Calu3 (cell line): ENCODE measurements at places on chromosomes 2 and 18.

DNA sequence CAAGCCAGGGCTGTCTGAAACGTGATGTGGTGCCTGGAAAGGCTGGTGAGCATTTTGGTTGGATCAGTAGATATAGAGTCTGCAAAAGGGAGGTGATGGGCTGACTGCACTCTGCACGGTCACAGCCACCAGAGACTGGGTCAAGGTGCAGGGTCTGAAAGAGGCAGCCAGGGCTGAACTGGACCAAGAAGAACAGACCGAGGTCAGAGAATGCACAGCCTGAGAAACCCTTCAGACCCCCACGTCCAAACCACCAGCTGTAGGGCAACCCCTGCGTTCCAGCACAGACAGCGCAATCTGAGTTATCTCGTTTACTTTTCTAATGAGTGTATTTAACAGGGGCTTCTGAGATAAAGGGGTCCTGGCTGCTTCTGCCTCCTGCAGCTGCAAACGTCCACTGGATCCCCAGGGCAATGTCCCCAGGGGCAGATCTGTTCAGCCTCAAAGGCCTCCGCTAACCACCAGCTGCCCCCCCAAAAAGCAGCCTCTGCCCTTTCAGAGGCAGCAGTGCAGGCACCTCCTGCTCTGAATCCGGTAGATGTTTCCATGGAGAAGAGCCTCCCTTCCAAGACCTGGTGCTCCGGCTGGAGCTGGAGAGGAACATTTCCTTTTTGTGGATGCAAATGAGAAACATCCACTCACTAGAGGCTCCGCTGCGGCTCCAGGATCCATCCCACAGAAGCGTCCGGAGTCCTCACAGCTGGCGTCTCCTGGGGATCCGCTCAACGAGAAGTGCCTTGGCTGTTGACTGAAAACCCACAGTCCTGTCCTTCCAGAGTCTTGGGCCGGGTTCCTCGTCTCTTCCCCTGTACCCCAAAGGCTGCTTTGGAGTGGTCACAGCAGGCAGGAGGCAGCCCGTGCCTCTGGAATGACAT, 970 bp upstream of the KCNG2 start:
- DNase-seq = no peak

DNA sequence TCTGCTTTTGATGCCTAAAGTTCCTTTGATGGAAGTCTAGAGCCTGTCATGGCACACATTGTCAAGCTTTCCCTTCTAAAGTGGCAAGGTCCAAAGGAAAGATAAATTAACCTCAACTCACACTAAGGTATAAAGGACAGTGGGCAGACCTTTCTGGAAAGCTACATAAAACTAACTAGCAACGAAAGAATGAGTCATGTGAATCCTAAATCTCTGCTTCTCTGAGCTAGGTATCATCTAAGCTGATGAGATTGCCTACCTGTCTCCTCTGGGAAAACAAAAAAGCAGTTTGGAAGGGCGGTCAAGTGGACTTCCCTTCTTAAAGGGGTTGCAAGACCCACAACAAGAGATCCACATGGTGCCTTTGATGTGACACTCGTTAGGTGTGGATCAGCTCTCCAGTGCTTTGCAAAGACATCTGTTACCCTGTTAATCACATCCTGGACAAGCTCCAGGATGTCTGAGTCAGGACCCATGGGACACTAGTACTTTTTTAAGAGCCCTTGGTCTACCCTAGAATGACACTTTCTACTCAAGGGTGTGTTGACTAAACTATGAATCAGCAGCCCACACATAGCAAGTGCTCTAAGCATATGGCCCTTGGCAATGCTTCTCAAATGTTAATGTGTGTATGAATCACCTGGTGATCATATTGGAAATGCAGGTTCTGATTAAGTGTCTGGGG, 173.5 kb downstream of the ALK start:
- peak; percentile 63 for DNase-seq

DNA sequence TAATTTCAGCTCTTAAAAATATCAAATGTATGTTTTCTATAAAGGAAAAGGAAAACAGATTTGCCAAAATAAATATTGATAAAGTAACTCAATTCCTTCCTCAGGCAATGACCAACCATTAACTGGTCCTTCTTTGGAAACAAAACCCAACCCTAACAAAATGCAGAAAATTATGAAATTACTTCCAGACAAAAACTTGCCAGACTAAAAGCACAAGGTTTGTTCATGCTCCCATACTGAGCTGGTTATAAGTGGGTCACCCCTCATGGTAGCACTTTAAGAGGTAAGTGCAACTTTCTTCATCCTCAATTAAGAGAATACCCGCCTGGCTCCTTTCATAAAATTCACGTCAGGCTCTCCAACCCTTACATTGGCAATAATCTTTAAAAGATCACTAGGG, 31.1 kb upstream of the TTC32 start:
- DNase-seq = no peak

- DNase-seq = peak; percentile 81
Measured at GRCh38 chr2:84958135-84959059, 12.6 kb upstream of the KCMF1 start.

- DNase-seq = no peak
Measured at GRCh38 chr2:116859708-116860107, 954.8 kb upstream of the DDX18 start.

DNA sequence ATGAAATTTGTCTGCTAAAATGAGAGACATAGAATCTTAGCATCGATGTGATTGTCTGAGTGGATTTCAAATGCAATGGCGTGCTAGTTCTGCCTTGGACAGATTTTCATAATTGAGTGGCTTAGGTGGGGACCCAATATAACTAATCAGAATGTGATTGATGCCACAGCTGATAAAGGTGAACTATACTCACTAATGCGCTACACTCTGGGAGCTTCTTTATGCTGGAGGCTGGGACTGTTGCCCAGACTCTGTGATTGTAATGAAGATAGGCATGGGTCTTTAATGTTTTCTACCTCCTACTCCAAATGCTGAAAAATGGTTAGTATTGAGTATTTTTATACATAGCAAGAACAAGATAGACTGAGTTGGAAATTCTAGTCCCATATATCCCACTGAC, 339.5 kb upstream of the SLC39A10 start:
- DNase-seq = no peak

DNA sequence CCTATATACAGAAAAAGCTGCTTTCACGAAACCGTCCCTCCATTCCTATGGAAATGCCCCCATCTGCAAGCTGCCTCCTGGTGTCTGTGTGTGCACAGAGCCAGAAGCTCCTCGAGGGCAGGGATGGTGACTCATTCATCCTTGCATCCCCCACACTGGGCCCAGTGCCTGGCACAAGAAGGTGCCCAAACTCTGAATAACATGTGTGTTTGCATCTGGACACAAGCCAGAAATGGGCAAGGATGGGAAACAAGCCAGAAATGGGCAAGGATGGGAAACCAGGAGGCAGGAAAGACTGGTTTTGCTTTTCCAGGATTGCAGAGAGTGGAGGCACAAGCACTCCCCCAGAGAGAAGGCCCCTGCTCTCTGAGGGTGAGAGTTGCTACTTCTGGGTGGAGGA, 313.9 kb downstream of the CELF4 start:
- peak; percentile 47 for DNase-seq

GRCh38 chr2:223264541-223265193, 212.7 kb downstream of the KCNE4 start:
- no peak for DNase-seq

DNA sequence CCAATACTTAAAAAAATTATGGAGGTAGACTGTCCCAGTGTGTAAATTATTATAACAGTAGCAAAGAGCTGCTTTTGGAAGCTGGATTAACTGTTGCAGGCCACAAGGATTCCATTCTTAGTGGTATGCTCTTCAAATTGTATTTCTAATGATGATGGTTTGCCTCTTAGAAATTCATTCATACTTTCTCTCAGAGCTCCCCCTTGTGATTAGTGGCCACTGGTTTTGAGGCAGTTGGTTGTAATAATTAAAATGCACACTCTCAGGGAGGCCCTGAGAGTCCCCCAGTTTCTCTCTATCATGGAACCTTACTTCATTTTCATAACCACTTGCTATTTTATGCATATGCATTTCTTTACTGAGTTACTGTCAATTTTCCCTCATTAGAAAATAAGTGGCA, 122.5 kb downstream of the PLA2R1 start:
- peak; percentile 18 for DNase-seq

- DNase-seq = no peak
Measured at GRCh38 chr2:120602251-120602650, 133.4 kb upstream of the GLI2 start.

GRCh38 chr2:224281374-224281773, 120.5 kb downstream of the FAM124B start:
- no peak for DNase-seq

- DNase-seq = no peak
Measured at GRCh38 chr2:76613330-76613729, 902.6 kb upstream of the GCFC2 start.

DNA sequence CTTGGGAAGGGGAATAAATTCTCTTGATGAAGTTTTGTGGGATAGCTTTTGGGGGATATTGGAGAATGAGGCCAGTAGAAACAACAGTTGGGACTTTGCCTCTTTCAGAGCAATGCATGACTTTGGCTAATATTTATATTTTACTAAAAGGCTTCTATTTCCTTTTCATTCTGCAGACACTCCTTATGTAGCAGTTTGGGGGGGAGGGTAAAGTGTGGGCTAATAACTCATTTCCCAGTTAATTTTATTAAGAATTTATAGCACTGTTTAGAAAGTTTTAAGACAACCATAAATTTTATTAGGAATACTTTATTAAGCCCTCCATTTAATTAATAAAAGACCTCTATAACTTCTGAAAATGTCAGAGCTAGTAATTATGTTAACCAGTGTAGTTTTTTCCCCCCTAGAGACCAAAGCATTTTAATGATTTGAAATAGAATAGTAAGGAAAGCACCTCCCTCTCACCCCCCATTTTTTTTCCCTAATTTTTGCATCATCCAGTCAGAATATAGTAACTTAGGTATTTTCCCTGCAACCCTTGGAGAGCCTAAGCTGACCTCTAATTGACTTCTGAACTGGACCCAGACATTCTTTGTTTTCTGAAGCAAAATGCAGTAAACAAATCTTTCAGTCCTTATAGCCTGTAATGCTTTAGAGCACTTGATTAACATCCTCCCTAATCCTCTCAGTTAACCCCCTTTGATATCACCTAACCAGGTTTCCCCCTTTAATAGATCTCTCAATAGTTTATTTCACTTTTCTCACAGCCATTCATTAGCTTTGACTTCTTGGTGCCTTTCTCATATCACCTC, 5.0 kb upstream of the MEIS1 start:
- no peak for DNase-seq
